Cortex of kidney (tissue), 1 donor: ENCODE measurements at places on chromosomes 4 and X.

DNA sequence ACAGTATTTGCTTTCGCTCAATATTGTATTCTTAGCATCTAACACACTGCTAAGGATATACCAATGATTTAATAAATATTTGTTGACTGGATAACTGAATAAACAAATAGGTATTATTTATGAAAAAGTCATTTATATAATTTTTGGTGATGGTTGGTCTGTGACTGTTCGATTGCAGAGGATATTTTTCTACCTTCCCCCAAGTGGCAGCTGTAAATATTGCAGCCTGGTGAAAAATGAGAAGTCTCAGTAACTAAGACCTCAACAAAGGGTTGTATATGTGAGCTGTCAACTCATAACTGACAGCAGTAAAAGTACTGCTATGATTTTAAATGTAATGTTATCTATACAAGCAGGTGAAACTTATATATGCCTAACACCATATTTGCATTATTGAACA lies 36.0 kb downstream of the HTR2C start:
- no peak for DNase-seq

- no peak for DNase-seq
Measured at GRCh38 chr4:3488820-3489219, 25.7 kb downstream of the DOK7 start.

DNA sequence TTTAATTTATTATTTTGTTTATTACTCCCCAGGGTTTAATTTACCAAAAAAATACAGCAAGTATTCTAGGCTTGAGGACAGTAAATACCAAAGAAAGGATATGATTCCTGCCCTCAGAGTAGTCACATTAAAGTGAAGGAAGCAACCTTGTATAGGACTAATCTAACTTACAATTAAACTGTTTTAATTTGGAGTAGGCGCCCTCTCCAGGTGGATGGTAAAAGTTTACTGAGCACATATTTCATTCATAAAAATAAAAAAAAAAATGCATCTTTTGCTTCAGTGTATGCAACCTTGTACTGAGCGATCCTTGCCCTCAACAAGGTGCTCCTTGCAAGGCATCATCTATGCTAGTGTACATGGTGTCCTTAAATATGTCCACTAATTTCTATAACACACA lies 72.0 kb upstream of the MAGEB16 start:
- DNase-seq: no peak

DNA sequence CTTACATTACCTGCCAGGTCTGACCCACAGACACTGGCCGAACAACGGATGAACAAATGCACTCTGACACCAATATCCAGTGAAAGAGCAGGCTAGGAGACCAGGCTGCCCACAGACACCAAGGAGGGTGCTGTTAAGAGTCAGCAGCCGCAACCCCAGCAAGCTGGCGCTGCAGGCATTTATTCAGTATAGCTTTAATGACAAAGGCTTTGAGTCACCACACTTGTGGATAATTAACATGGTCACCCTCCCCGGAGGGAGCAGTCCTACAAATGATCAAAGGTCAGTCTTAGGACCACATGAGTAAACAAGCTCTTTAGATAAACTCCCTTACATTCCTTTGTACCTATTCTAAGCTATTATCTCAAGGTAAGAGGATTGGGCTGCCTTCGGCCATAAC lies 368.5 kb upstream of the GRID2 start:
- no peak for DNase-seq

DNA sequence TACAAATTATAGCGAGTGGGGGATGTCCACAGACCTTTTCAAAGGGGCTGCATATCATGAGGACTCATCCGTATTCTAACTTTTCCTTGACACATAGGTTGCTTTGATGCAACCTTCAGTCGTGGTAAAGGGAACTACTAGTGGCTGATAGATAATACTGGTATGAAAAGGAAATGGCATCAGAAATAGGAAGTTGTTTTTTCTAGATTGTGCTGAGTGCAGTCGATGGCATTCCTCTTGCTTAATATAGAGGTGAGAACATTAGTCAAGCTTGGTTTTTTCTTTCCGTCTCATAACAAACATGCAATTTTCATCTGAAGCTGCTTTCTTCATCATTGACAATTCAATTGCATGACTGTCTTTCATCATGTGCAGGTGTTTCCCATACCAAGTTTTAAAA lies 16.6 kb downstream of the ENPEP start:
- no peak for DNase-seq

GRCh38 chrX:23732704-23733103 lies 10.4 kb downstream of the ACOT9 start:
- no peak for DNase-seq

- DNase-seq: no peak
Measured at GRCh38 chr4:186684889-186685309, 38.8 kb downstream of the FAT1 start.

GRCh38 chrX:69493193-69493592 lies 10.9 kb upstream of the NALF2 start:
- DNase-seq: no peak

DNA sequence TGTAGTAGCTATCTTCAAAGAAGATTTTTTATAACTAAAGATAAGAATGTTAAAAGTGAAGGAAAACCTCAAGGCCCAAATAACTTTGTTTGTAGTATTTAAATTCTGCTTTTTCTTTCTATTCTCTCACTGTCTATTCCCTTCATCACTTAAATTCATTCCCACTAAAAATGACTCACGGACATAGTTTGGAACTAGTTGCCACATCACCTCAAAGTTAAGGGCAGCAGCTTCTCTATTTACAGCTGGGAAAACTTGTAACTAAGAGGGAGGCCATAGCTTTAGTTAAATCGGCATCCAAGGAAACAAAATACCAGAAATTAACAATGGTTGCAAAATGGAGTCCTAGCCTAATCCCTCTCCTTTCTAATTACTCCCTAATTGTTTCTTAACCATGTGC lies 325.4 kb upstream of the MAGEB2 start:
- no peak for DNase-seq

DNA sequence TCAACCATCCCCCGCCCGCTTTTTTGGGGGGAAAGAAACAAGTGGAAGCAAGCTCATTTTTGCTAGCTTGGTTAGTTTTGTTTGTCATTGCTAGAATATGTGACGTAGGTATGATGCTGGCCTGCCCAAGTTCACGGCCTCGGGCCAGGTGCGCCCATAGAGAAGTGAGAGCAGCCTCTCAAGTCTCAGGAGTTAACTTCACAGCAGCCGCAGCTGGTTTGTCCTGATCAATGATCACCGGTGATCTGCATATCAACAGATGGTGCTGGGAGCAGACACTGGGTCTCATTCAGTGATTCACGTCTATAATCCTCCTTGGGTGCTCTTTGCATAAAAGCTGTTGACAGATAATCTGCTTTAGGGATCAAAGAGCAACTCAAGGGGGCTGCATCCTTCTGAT lies 50.1 kb downstream of the ENPP6 start:
- no peak for DNase-seq

GRCh38 chrX:95427389-95427788 lies 1257.3 kb upstream of the DIAPH2 start:
- DNase-seq: no peak

- no peak for DNase-seq
Measured at GRCh38 chr4:152697284-152698088, 17.7 kb upstream of the TMEM154 start.

- DNase-seq: no peak
Measured at GRCh38 chr4:89619206-89619962, 217.6 kb downstream of the SNCA start.

DNA sequence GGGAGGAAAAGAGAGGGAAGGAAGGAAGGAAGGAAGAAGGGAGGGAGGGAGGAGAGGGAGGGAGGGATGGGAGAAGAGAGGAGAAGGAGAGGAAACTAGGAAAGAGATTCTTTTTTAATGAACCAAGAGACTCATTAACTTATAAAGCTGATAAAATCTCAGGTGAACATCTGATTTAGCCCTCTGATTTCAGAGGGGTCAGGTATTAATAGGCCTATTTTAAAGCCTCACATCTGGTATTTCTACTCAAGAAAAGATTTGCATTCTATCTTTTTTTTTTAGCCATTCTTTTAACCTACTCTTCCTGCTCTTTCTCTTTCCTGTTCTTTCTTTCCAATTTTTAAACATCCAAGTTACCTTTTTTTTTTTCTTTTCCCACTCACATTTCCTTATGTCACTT lies 103.3 kb upstream of the CPEB2 start:
- DNase-seq: no peak

GRCh38 chrX:7109049-7109531 lies 38.4 kb upstream of the STS start:
- DNase-seq: no peak

DNA sequence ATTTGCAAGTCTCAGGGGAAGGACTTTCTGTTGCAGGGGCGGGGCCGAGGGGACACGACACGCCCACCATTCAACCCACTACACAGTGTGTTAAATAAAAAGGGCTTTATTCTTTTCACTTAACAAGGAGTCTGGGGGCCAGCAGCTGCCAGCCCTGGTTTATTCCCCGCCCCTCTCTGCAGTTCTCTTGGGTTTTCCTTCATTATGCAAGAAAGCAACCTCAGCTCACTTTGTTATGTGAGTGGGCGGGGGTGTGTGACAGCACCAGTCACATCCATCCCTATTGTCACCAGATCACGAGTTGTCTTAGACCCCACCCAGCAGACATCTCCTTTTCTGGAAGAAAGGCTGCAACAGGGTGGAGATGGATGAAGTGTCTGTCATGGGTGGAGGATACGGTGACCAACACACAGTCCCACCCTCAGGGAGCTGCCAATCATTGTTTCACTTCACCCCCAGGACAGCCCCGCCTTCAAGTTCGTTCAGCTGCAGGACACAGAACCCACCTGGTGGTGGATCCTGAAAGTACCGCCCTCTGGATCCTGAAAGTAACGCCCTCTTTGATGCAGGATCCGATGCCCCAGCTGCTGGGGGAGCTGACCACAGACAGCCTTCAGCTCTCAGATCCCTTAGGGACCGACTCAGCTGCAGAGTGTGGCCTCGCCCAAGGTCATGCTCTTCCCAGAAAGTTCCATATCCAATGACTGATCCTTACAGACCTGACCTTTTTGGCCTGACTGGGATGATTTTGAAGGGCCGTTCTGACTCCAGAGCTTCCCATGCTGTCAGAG lies 79.6 kb downstream of the SMIM20 start:
- no peak for DNase-seq

- peak; percentile 1 for DNase-seq
Measured at GRCh38 chrX:103533511-103534216, 14.4 kb upstream of the RAB40A start.

- DNase-seq: no peak
Measured at GRCh38 chr4:67549123-67549522, 3.8 kb upstream of the CENPC start.

DNA sequence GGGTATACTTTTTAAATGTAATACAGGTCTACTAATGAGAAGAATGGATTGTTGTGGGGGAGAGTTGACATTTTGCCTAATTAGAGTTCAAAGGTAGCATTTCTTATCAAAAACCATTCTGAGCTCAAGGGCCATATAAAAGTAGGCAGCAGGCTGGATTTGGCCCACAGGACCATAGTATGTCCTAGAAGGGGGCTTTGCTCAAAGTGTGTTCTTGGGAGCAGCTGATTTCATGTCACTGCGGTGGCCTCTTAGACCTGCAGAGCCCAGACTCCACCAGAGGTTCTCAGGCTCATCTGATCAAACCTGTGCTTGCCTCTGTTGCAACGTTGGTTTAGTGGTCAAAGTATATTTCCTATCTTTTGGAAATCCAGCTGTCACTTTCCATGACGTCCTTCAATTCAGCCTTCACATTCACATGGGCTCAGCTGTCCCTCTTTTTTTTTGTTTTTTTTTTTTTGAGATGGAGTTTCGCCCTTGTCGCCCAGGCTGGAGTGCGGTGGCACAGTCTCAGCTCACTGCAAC lies 34.6 kb upstream of the TENM3 start:
- no peak for DNase-seq

GRCh38 chr4:117831060-117831683 lies 203.1 kb upstream of the NDST3 start:
- no peak for DNase-seq

DNA sequence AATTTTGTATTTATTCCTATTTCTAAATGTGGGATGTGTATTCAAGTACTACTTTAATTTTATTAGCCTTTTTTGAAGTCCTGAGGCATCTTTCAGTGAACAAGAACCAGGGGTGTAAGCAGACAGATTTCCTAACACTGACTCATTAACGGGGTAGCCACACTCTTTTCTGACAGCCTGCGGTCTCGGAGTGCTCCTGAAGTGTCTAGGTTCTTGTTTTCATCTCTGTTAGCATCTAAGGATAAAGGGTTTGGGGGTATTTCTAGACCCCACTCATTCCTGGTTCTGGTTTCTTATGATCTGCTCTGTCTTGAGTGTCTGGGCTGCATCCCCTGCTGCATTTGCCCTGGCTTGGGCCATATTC lies 71.9 kb downstream of the GC start:
- no peak for DNase-seq

- DNase-seq: no peak
Measured at GRCh38 chrX:138128027-138128671, 562.2 kb downstream of the ZIC3 start.

DNA sequence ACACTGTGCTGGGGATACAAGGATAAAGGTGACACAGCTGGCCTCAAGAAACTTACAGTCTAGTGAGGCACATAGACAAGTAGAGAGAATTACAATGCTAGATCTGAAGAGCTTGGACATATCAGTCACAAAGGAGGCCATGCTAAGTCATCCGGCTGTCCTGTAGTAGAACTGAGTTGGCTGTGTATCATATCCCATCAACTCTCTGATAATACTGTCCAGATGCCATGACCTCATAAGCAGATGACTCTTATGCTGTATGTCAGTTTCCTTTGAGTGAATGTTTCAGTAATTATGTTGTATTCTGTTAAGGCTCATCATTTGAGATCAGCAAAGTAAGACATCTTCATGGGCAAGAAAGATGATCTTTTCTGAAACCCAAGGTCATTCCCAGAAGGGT lies 442.9 kb downstream of the MID1IP1 start:
- no peak for DNase-seq

DNA sequence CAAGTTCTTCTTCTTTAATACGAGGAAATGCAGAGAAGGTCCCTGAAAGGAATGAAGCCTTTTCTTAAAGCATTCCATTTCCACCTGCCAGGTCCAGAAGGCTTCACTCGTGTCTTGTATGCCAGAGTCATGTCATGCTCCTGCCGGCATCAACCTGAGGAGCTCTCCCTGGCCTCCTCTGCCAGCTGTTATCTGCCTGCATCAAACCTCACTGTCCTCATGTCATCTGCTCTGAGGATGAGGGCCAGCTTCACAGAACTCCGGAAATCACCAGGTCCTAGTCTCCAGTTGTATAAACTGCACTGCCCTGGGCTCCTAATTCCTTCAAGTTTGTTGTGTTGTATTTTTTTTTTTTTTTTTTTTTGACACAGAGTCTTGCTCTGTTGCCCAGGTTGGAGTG lies 20.0 kb upstream of the S100G start:
- no peak for DNase-seq

- no peak for DNase-seq
Measured at GRCh38 chr4:37533286-37534033, 152.7 kb downstream of the RELL1 start.

GRCh38 chrX:151225843-151226242 lies 49.5 kb downstream of the GPR50 start:
- DNase-seq: no peak

DNA sequence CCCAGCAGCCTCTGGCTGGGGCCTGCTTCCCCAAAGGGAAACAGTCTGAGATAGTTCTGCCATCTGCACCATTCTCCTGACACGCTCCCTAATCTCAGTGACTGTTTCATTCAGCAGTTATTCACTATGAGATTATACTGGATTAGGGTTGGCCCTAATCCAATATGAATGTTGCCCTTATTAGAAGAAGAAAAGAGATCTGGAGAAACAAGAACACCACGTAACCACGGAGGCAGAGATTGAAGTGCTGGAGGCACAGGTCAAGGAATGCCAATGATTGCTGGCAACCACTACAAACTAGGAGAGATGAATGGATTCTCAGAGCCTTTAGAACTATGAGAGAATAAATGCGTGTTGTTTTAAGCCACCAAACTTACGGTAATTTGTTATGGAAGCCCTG lies 7.4 kb downstream of the ACOX3 start:
- no peak for DNase-seq
